ENCODE measurements at places on chromosomes 6 and 20.

- peak; percentile 60 for DNase-seq
Observed at GRCh38 chr20:48846516-48847492, 19.0 kb upstream of the PREX1 start.

GRCh38 chr6:118656847-118657451 is 5.6 kb upstream of the CEP85L start:
- DNase-seq, result no peak

GRCh38 chr6:165441181-165441580 is 131.8 kb upstream of the C6orf118 start:
- DNase-seq, result no peak

- no peak for DNase-seq
Observed at GRCh38 chr6:55898342-55898741, 23.0 kb upstream of the BMP5 start.

GRCh38 chr6:41023114-41023513 is 15.9 kb downstream of the UNC5CL start:
- no peak for DNase-seq

- DNase-seq, result no peak
Observed at GRCh38 chr6:1593958-1594314, 15.8 kb upstream of the FOXC1 start.

DNA sequence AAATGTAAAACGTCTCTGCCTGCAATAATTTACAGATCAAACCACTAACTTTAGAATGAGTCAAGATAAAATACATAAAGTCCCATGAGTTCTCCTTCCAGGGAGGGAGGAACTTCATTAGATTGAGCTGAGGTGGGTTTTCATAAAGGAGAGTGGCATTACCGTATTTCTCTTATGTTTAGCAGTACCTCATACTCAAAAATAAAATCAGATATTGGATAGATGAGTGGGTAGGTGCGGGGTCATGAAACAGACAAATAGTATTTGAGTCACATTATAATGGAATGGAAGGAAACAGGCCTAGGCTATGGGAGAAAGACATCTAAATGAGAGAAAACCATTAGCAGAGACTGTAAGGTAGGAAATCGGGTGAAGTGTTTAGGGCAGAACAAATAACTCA is 166.1 kb upstream of the SMLR1 start:
- DNase-seq, result no peak

DNA sequence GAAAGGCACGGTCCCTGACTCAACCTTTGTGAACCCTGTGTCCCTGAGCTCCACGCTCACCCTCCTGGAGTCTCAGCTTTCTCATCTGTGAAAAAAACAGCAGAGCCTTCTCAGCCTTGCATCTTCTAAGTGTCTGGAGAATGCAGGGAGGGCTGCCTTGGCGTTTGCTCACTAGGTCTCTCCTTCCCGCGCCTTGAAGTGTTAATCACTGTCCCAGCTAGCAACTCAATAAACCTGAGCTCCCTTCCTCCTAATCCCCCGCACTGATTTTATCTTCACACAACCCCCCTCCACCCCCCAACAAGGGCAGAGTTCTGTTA is 34.9 kb upstream of the FOXC1 start:
- no peak for DNase-seq

- no peak for DNase-seq
Observed at GRCh38 chr6:153564803-153565202, 433.7 kb upstream of the RGS17 start.

DNA sequence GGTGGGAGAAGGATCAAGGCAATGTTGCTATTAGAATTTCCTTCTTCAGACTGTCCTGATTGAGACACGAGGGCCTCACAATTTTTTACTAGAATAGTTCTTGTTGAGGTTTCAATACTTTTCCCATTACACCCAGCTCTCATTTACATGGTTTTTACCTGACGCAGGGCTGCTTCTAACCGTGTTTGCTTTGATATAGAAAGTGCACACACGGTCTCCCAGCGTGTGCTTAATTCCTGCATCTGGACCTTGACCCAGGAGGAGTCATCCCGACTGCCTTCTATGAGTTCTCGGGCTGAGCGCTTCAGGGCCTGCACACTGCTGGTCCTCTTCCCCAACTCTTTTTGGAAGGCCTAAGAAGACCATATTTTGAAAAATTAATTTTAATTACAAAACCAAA is 160.2 kb downstream of the DST start:
- no peak for DNase-seq

DNA sequence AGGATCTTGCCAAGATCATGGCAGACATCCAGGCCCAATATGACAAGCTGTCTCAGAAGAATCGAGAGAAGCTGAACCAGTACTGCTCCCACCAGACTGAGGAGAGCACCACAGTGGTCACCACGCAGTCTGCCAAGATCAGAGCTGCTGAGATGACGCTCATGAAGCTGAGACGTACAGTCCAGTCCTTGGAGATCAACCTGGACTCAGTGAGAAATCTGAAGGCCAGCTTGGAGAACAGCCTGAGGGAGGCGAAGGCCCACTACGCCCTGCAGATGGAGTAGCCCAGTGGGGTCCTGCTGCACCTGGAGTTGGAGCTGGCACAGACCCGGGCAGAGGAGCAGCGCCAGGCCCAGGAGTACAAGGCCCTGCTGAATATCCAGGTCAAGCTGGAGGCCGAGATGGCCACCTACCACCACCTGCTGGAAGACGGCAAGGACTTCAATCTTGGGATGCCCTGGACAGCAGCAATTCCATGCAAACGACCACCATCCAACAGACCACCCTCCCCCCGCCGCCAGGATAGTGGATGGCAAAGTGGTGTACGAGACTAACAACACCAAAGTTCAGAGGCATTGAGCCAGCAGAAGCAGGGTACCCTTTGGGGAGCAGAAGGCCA is 44.7 kb upstream of the GRM4 start:
- no peak for DNase-seq

- no peak for DNase-seq
Observed at GRCh38 chr6:90297867-90298381, 1.3 kb upstream of the BACH2 start.

DNA sequence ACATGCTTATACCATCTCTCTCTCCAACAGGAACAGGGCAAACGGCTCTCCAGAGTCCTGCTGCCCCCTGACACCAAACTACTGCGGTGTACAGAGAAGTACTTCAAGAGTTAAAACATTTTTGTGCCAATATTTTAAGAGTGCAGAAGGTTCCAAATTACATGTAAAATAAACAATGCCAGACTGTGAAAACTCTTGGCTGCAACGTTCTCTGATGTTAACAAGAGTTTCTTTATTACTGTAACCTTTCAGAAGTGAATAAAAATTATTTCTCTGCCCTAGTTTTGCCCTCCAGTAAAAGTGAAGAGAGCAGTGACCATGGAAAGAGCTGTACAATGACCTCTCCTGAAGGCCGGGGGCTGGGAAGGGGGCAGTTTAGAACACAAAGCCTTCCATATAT is 41.4 kb upstream of the FAM83C start:
- DNase-seq, result no peak

DNA sequence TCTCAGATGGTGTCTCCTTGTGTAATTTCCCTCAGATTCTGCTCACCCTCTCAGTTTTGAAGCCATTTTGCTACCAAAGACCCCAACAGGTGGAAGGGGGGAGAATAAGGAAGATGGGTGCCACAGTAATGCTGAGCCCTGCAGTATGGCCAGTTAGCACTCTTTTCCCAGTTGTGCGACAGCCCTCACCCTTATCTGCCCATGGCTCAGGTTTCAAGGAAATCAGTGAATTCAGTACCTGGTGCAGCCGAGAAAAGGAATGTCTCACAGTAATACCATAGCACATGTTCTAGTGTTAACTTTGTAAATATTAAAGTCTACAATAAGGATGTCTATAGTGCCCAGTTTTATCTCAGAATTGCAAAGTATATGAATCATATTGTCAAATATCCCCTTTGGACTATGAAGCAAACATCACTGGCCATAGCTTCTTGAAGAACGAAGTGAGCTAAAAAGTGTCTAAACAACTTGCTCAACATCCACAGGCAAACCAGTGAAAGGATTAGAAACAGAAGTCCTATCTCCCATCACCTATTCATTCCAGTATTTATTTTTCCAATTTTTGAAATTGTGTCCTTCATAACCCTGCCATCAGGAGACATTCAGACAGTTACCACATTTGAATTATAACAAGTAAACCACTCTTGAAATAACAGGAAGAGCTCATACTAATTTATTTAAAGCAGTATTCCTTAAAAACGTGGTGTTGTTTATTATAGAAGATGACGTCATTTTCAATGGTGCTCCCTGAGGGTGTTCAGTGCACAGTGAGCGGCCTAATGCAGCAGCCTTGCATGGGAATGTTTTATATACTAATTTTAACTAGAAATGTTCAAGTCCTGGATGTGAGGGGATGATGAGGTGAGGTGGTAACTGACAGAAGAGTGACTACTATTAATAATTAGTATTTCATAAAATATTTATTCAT is 366.2 kb downstream of the TFAP2A start:
- no peak for DNase-seq

DNA sequence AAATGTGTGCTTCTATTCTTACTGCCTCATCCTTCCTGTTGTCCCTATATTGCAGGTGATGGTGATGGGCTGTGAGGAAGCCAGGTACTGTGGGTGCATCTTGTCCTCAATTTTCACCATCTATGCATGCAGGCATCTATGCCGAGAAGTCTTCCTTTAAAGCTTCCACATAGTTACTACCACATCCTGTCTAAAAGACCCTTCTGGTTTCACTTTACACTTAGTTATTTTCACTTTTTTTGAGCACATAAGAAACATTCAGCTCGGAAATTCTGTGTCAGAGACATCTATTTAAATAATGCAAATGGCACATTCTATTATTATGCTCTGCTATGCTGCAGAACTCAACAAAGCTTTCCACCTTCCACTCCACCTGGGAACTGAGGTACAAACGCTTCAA is 28.2 kb upstream of the FABP7 start:
- no peak for DNase-seq

DNA sequence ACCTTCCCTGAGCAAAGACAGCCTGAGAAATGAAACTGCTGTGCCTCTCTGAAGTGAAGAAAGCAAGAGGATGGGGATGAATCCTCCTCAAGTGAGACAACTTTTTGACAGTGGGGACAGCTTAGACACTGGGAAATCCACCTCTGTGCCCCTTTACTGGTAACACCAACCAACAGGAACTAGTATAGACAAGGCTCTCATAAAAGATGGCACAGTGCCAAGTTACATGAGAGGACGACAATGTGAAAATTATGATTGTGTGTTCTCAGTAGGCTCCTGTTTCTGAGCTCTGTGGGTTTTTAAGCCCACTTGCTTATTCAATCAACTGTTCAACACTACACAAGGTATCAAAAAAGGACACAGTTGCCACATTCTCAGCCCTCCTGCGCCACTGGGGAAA is 41.6 kb upstream of the LYRM2 start:
- no peak for DNase-seq

DNA sequence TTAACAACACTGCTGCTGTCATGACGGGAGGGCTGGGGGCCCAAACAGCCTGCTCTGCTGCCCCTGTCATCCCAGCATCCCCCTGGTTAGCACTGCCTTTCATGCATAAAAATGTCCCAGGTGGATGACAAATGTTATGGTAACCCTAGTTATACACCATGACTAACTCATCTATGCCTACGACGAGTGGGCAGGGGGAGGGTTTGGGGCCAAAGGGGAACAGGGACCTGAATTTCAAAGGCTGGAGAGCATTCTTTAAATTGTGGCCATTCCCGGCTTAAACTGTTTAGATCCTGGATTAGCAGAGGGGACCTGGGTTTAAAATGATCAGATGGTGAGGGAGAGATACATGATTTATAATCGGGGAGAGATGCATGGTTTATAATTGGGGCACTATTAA is 24.4 kb downstream of the GNAS-AS1 start:
- no peak for DNase-seq

DNA sequence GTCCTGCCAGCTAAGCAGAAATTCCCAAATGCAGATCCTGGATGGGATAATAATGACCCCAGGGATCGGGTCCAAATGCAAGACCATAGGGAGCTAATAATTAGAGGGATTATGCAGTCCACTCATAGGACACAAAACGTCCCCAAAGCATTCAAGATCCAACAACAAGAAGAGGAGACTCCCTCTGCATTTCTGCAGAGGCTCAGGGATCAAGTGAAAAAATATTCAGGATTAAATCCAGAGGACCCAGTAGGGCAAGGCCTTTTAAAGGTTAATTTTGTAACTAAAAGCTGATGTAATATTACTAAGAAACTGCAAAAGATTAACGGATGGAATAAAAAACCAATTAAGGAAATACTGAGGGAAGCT is 22.2 kb downstream of the HLA-A start:
- no peak for DNase-seq

GRCh38 chr6:16414205-16414604 is 175.8 kb downstream of the GMPR start:
- no peak for DNase-seq

GRCh38 chr20:48627737-48628128 is 200.1 kb downstream of the PREX1 start:
- no peak for DNase-seq

GRCh38 chr20:40887105-40887504 is 141.5 kb upstream of the TOP1 start:
- DNase-seq, result no peak

GRCh38 chr20:46252352-46253091 is 55.8 kb downstream of the CDH22 start:
- no peak for DNase-seq

DNA sequence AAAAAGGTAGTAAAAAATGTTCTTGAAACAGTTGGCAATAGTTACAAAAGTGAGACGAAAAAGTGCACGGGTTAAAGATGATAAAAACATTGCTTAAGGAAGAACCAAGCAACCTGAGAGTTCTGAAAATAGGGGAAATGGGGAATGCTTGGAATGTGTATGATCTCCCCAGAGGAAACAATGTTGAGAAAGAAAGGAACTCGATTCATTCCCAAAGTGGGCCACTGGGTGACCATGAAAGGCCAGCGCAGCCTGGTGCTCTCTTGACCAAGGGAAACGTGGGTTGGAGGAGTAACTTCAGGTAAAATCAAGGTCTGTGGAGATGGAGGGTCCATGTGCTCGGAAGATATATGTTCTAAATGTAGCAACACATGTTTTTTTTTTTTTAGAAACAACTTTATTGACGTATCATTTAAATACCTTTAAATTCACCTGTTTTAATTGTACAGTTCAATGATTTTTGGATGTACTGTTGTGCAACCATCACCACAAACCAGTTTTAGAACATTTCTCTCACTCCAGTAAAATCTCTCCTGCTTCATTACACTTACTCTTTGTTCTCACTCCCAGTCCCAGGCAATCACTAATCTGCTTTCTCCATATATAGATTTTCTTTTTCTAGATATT is 34.5 kb upstream of the CEP85L start:
- no peak for DNase-seq

- DNase-seq, result no peak
Observed at GRCh38 chr6:38169977-38170526, 350.5 kb downstream of the ZFAND3 start.

DNA sequence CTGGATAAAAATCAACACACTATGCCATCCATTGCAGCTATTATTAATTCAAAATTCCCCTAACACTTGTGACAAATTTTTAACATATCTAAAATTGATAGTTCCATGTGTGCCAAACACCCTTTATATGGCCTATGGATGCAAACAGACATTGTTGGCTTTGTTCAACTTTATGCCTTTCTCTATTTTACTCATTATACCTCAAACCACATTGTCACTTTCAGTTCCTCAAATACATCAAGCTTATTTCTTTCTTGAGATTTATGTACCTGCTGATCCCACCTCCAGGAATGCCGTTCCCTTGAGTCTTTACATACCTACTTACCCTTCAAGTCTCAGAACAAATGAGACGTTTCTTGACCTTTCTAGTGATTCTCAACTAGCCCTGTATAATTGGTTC is 193.5 kb upstream of the PLN start:
- no peak for DNase-seq

All from activated CD8-positive, alpha-beta memory T cell treated with anti-CD3 and anti-CD28 coated beads, Interleukin-2, amount 10 ng/mL, durations not matched to agents 7 days and 5 days (primary cell).